Cardiac septum (tissue), 1 donor: ENCODE measurements at places on chromosomes 12 and 14. TPM values are rescaled to one million over a fixed set of nuclear protein-coding genes. Genes with fewer than 3 reads are reported as not detected.

DNA sequence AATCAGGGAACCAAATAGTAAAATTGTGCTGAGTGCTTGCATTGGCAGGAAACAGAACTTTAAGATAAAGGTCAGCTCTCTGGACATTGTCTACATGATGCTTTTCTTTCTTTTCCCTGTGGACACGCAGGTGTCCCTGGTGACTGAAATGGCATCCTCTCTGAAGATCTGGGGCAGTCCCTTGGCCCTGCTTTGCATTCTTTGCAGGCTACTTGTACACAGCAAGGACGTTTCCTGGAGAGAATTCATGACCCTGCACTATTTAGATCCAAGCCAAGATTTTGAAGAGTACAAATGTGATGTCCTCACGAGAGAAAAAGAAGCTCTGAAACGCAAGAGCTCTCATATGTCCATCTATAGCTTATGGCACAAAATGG, 11.3 kb upstream of the EDDM3A start:
- DNase-seq: no peak

- no peak for DNase-seq
These were observed 156.0 kb downstream of the EPS8 start for GRCh38 chr12:15633201-15633600.

- peak; percentile 75 for DNase-seq
These were observed 14.7 kb upstream of the TEAD4 start for GRCh38 chr12:2944401-2945047.

GRCh38 chr14:81450100-81450531, 50.0 kb upstream of the STON2 start:
- DNase-seq: no peak

DNA sequence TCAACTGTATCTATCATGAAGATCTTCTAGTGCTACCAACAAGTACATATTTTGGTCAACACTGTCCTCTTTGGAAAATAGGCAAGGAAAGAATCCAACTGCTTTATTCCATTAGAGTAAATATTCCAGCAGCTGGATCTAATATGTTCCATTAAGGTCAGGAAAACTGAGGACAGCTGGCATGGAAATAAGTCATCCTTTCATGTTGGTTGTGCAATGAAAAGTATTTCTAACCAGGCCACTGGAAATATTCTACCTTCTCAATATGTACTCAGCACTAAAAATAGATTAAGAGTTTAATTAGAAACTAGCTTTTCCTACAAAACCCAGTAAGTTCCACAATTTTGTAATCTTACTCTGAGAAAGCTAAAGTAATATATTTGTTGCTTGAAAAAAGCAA, 19.6 kb downstream of the HIGD1C start:
- DNase-seq: no peak

DNA sequence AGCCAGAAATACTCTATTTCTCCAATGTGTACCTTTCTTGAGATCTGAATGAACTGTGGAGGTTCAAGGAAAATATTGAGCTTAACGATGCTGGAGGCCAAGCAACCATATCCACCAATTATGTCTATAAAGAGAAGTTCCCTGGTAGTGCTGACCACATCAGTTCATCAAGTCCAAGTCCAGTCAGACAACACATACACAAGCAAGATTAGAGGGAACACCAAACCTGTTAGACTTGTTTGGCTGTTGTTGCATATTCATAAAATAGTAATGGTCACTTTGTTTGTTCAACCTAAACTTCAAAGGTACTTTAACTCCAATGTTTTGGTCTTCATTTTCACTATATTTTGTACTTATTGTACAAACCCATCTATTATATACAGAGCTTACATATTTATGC, 81.6 kb downstream of the LMO3 start:
- no peak for DNase-seq

GRCh38 chr14:55718551-55718950, 138.5 kb downstream of the KTN1 start:
- no peak for DNase-seq

GRCh38 chr14:29039171-29039570, 272.6 kb downstream of the FOXG1 start:
- no peak for DNase-seq

DNA sequence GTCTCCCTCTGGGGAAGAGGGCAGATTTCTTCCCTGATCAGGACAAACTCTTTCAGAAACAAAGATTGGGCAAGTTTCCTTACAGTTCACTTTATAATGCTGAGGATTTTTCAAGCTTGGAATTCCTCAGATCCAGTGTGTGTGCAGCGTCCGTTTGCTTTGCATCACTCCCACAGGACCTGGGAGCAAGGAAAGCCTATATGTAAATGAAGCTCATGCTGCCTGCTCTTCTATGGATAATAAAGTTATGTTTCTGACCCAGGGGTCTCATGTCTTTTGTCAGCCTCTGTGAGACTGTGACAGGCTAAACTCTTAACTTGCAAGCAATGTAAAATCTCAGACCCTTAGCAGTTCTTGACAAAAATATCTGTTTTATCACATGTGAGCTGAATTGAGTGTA, 41.6 kb downstream of the TRHDE start:
- DNase-seq: no peak

- no peak for DNase-seq
These were observed 20.2 kb upstream of the DUSP16 start for GRCh38 chr12:12582895-12583303.

- DNase-seq: no peak
These were observed 56.4 kb downstream of the IFT81 start for GRCh38 chr12:110180591-110181005.

- no peak for DNase-seq
These were observed 756 bp upstream of the CIDEB start for GRCh38 chr14:24308342-24309124.

- DNase-seq: no peak
These were observed 257.1 kb downstream of the SYT10 start for GRCh38 chr12:33182485-33182884.

DNA sequence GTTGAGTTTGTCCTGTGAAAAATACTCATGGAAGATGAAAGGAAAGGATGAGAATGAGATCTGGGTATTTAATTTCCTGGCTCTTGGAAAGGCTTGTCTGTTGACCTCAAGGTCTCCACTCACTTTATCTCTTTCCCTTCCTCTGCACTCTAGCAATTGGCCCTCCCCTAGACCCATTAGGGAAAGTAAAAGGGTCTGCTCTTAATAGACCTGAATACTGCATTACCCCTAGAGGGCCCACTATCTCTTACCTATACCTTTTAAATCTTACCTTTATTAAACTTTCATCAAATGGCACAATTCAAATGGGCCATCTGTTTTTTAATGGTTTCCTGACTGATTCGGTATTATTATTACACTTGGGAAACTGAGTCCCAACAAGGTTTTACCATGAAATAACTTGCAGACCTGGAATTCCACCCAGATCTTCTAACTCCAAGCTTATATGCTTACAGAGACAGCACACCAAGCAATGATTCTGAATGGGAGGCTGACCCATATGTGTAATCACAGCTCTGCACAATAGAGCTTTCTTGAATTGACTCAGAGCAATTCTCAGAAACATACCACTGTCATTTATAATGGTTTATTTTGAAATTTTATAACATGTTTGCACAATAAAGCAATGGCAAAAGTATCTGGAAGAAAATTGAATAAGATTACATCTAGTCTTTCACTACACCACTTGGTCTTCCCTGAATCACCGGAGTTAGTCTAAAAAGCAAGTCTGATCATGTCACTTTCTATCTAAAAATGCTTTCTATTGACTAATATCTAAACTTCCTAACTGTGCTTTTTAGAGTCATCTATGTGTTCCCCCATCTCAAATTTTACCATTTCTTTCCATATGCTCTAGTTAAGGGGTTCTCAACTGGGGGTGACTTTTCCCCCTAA, 618.5 kb downstream of the NRXN3 start:
- no peak for DNase-seq

DNA sequence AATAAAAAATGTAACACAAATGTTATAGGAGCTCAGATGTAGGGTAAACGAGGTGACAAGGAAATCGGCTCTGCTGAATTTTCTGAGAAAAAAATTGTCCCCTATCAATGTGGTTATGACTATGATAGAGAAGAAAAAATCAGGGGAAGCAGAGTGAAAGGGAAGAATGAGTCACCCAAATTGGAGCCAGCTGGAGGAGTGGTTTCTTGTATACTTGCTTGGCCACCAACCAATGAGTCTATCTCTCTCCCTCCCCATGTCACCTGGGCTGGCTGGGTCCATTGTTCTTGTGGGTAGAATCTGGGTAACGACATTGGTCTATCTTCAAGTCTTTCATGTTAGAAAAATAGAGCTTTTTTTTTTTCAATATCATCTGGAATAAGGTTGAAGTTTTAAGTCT, 196.6 kb upstream of the FLRT2 start:
- DNase-seq: no peak

DNA sequence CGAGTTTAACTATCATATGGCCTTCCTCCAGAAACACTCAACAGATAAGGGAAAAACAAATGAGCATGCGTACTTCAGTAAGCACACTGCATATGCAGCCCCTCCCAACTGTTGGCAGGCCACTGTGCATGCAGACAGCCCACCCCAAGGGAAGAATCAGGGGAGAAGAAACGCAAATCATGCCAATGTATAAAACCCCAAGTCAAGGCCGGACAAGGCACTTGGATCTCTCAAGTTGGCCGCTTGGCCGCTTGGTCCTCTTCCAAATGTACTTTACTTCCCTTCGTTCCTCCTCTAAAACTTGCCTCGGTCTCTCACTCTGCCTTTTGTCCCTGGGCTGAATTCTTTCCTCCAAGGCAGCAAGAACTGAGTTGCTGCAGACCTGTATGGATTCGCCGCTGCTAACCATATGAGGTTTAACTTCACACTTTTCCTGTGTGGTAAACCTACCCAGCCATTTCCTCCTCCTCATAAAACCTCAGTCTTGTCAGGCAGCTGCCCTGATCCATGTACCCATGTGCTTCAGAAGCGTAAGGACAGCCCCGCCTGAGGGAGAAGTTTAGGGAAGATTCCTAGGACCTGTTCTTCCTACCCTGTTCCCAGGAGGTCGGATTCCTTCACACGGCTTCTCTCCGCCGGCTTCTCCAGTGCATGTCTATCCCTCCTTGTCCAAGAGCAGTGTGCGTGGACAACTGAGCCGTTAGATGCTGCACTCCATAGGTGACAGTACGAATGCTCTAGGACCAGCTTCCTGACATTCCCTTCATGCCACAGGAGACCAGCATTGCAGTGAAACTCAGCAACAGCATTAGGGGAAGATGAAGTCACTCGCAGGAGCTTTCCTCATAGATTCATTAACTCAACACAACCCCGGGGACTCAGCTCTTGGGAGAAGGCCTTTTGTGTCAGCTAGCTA, 188.0 kb downstream of the MON2 start:
- no peak for DNase-seq

- no peak for DNase-seq
These were observed 119.2 kb upstream of the DAAM1 start for GRCh38 chr14:59069163-59069854.

GRCh38 chr14:64221391-64222003, 72.7 kb downstream of the ESR2 start:
- DNase-seq: no peak

- no peak for DNase-seq
These were observed 2.8 kb downstream of the LRRC74A start for GRCh38 chr14:76829013-76829365.

- no peak for DNase-seq
These were observed 3.9 kb downstream of the LHX5 start for GRCh38 chr12:113467502-113468364.

- DNase-seq: no peak
These were observed 135.9 kb downstream of the SYT1 start for GRCh38 chr12:79000501-79000900.

- no peak for DNase-seq
These were observed 15.7 kb upstream of the IFT81 start for GRCh38 chr12:110108309-110109036.

- no peak for DNase-seq
These were observed 860.6 kb upstream of the MGAT4C start for GRCh38 chr12:87116780-87117179.

GRCh38 chr12:58764100-58764953, 156.0 kb downstream of the LRIG3 start:
- DNase-seq: no peak

GRCh38 chr14:30427846-30428245, 131.1 kb upstream of the G2E3 start:
- no peak for DNase-seq

- DNase-seq: no peak
These were observed 313.1 kb downstream of the GALC start for GRCh38 chr14:87679866-87680265.

- no peak for DNase-seq
These were observed 69.5 kb upstream of the FERMT2 start for GRCh38 chr14:53020193-53020932.

- no peak for DNase-seq
These were observed 696 bp downstream of the RPL36AL start for GRCh38 chr14:49619730-49620129.

- no peak for DNase-seq
These were observed 140.5 kb downstream of the SLC16A7 start for GRCh38 chr12:59736359-59736758.

- no peak for DNase-seq
These were observed 9.3 kb downstream of the ETV6 start for GRCh38 chr12:11658791-11659190.

DNA sequence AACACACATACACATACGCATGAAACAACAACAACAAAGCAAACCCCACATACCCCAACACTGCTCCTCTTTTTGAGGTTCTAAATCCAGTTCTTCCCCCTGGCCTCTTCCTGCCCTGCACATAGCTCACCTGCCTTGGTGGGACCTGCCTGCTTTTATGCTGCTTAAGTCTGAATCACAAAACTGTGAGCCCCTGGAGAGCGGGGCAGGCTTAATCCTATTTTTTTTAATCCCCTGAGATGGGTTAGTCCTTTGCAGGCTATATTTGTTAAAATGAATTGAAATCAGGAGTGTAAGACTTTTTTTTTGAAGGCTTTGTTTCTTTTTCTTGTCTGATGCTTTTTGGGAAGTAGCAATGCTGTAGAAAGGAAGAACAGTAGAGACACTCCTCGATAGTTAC, 84.6 kb upstream of the MAX start:
- no peak for DNase-seq

The FAM181A gene
- not detected for total RNA-seq

The STXBP6 gene
- 13.9 TPM for total RNA-seq

The SLC25A47 gene
- total RNA-seq: not detected

The TMEM253 gene
- total RNA-seq: 0.48 TPM

The CLEC1A gene
- total RNA-seq: 2.2 TPM

The PMEL gene
- total RNA-seq: 0.75 TPM

The PMCH gene
- total RNA-seq: not detected

The PRDM4 gene
- total RNA-seq: 13.2 TPM

The PLEK2 gene
- 0.40 TPM for total RNA-seq

The KRT73 gene
- not detected for total RNA-seq
